ENCODE measurements at places on chromosomes 5 and 9.

- DNase-seq, result no peak
These were observed 19.9 kb upstream of the S1PR3 start for GRCh38 chr9:88971131-88971960.

DNA sequence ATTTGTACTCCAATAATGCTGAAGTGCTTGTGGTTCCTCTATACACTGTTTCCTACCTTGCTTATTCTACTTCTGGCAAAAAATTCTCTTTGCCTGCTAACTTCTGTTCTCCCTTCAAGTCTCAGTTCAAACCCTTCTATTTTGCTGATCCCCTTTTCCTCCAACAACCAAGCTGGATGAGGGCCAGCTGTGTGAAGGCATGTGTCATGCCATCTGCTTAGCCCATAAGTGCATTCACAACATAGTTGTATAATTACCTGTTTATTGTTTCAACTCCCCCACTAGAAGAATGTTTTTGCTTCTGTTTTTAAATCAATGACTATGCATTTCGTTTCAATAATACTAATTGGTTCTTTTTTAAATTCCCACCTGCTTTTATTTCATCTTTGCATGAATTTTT, 1951.4 kb upstream of the WWC1 start:
- no peak for DNase-seq

- DNase-seq, result peak; percentile 84
These were observed at the start of gene HSD17B4 for GRCh38 chr5:119452373-119453039. Gene HSD17B4, plus strand, starts transcription at chr5:119452497. Its CDS starts 79 bp downstream, at chr5:119452576.

DNA sequence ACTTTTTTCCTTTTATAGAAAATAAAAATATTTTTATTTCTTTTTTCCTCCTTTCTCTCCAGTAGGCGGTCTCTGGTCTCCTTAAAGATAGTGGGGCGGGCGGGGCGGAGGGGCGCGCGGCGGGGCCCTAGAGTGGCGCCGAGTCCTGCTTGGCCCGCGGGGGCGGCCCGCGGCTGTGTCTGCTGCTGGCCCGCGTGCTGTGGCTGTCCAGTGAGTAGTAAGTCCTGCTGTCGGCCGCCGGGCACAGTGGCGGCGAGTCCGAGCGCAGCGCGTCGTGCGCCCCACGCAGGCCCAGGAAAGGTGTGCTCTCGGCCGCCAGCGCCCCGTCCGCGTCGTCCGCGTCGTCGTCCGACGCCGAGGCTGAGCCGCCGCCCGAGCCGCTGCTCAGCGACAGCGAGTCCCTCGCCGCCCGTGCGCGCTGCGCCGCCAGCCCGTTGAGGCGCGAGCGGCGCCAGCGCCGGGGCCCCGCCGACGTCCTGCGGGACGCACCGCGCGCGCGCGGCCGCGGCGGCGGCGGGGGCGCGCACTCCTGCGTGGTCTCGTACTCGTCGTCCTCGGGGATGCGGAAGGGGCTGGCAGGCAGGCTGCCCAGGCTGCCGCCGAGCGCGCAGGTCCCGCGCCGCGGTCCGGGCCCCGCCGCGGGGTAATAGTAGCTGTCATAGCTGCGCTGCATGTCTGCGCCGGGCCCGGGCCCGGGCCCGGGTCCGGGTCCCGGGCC, 52.3 kb downstream of the PSD2 start:
- DNase-seq, result peak; percentile 71

DNA sequence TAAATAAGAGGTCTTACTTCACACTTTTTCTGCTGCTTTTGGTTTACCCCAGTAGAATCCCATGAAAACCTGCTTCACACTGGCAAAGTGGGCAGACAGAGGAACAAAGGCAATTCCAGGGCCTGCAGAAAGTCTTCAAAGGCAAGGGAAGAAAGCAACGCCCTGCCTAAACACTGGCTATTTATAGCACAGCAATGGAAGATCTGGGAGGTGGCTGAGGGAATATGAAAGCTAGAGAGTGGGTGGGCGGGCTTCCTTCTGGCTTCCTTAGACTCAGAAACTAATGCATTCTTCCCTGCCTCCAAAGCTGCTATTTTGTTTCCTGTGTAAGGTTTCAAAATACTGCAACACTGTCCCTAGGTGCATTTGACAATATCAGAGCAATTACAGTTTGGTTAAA, 46.8 kb downstream of the ELAVL2 start:
- no peak for DNase-seq

- peak; percentile 47 for DNase-seq
These were observed 611 bp downstream of the CIZ1 start for GRCh38 chr9:128190516-128191405.

DNA sequence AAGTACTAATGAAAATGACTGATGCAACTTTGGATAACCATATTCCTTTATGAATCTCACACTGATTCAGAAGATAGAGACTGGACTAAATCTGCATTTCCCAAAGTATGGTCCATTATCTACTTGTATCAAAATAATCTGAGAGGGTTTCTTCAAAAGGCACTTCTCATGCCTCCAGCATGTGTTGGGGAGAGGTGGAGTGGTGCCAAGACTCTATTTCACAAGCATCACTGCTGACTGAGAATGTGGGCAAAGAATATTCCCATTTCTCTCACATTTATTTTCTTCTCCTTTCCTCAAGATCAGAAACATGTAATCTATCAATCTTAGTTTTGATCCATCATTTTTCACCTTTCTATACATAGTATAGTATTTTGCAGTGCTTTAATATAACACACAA, 135.4 kb downstream of the GABRB2 start:
- DNase-seq, result no peak

GRCh38 chr5:79512049-79512448, 1.9 kb downstream of the HOMER1 start:
- no peak for DNase-seq

DNA sequence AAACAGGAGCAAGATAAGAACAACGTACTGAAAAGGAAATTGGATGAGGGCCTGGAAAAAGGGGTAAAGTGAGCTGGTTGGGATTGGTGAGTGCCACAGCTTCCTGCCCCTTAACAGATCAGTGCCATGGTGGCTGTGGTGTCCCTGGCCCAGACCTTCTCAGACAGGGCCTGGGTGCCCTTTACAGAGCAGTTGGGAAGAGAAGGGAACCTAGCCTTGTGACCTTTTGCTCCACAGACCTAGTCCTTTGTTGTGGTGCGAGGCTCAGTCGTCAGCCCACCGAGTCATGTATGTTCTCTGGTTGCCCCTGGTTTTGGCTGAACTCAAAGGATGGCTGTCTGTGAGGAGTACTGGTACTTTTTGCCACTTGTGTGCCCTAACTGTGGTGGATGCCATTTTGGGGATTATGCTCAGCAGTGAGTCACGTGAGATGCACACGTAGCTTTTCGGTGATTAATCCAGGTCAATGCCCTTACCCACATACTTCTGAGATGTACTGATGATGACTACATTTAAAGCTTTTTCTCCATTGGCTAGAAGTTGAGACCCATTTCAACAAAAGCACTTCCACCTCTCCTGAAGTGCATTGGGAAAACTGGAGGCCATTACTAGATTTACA, 48.4 kb downstream of the EXOSC2 start:
- DNase-seq, result no peak

- DNase-seq, result no peak
These were observed 18.7 kb upstream of the TGFBR1 start for GRCh38 chr9:99085949-99086948.

- DNase-seq, result no peak
These were observed 49.0 kb downstream of the FAM78A start for GRCh38 chr9:131227112-131227958.

GRCh38 chr9:134392900-134393299, 66.6 kb downstream of the RXRA start:
- no peak for DNase-seq

- DNase-seq, result no peak
These were observed 243.3 kb downstream of the SEC61B start for GRCh38 chr9:99465231-99465907.

DNA sequence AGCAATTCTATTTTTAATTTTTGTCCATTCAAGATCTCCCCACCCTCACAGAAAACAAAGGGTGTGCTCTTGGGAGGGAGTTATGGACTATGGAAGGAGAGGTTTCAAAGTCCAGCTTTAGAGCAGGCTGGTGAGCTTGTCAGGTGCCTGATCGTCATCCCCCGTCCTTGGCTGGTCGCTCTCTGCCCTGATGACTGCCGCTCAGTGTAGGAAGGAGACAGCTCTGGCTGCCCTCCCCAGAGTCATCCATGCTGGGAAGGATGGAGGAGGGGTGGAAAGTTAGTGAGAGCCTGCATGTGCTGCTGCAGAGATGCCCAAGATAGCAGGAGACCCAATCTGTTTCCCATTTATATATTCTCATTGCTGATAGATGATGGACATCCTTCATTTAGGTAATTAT, 96.6 kb downstream of the NLN start:
- no peak for DNase-seq

DNA sequence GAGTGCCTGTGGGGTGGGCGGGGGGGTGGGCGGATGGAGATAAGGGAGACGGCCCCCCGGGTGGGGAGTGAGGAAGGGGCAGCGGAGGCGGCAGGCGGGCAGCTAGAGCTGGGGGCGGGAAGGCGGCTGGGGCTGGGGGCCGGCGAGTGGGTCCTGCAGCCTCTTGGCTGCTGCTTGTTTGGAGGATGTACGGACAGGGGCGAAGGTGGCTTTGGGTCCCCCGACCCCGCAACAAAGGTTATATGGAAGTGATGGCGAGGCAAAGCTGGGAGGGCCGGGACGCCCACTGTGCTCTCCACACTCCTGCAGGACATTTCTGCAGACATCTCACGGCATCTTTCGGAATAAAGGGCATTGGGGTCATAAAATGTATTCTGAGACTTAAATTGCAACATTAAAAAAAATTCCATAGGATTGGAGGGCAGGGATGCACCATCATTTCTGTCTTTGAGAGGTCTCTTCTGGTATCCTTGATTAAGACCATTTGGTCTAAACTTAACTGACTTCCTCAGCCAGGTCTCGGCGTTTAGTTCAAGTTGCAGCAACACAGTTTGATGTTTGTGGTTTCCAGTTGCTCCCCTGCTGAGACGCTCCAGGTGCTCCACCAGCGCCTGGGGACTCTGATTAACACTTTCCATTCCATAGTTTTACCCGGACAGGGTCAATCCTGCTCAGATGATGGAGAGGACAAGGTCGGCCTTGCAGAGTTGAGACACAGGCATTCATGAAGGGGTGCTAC, 101.6 kb upstream of the SSBP2 start:
- DNase-seq, result peak; percentile 34

DNA sequence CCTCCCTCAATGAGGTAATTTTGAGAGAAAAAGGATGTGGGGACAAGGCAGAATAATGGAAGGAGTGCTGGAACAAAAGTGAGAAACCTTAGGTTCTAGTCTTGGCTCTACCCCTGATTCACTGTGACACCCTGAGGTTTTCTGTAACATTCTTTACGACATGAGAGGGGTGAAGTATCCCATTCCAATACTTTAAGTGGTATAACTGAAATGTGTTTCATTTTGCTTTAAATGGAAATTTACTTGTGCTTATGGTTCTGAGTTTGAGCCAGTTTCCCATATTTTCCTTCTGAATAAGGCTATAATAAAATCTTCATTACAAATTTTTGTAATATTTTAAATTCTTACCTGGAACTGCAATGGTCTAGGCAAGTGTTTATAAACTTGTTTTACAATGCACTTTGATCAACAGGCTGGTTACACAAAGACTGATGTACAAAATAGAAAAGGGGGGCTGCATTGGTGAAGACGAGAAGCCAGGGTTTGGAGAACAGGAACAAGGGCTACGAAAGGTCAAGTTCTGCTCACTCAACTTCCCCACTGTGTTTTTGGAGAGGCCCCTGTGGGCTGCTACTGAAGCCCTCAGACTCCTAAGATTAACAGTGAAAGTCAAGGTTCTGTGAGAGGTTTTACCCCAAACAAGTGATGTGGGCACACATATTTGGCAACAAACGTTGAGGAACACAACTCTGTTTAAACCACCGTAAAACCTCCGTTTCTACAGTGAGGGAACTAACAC, 171.9 kb upstream of the ELL2 start:
- no peak for DNase-seq

DNA sequence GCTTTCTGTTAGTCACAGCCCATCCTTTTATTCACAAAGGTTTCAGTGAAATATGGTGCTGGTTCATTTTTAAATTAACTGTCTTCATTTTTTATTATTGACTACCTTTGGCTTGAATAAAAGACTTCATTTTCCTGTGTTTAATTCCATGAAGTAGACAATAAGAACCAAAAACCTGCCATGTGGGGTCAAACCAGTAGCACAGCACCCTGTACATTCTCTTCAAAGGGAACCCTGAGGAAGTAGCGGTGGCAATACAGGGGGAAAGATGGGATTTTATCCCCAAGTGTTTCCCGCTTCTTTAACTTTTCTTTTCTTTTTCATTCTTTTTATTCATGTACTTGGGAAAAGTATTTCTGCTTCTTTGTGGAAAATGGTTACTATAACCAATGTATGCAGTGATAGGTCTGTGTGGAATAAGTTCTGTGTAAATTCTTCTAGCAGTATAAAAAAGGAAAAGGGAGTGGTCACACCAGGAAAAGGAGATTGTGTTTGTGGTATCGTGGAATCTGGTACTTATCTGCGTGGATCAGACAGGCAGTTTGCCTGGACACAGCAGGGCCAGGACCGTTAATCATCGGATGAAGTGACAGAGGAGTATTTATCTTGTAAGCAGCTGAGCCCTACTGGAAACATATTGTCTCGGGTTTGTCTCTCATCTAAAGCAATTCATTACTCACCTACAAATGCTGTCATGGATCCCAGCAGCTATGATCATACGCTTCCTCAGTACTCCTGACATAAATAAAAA, 94.2 kb downstream of the PPIC start:
- no peak for DNase-seq

DNA sequence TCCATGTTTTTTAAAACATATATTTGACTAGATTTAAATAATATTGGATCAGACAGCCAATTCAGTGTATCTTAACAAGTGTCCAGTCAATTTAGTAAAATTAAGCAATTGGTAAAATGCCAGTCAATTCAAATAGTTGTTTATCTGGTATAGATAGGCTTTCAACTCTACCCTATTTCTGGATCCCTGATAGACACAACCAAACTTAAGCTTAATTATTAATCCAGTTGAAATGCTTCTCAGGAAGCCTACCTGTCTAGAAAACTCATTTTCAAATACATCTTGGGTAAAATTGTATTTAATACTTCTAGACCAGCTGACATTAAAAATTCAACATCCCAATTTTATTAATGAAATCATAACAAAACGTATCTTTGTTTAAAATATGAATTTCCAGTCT, 710.8 kb upstream of the GRAMD2B start:
- DNase-seq, result no peak

DNA sequence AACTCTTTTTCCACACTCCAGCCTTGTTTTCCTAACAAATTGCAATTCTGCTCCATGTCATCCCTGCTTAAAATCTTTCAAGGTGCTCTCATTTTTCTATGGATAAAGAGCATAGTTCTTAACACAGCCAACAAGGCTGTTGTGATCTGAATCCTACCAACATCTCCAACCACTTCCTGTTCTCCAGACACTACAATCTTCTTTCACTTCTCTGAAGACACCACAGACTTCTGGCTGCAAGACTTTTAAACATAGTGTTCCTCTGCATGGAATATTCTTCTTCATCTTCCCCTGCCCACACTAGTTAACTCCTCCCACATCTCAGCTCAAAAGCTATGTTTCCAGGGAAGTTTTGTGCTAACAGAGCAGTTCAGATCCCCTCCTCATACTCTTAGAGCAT, 404.8 kb downstream of the MAN2A1 start:
- DNase-seq, result no peak

Measured in GM10248 (cell line).